Colonic mucosa (tissue), 4 donors: ENCODE measurements at places on chromosomes 1 and 21. TPM values are rescaled to one million over a fixed set of nuclear protein-coding genes. Genes with fewer than 3 reads are reported as not detected.

E2F2 gene
- total RNA-seq: 8.2 TPM

PDE9A gene
- 56.0 TPM for total RNA-seq

GRCh38 chr1:36126797-36127500 lies 1.9 kb upstream of the COL8A2 start:
- no peaks in the 10 kb centered on the region for H3K4me1 ChIP-seq
- H3K4me3 ChIP-seq: no peak overlapping the region
- H3K27ac ChIP-seq: no peak overlapping the region

FAM72D gene
- total RNA-seq: 4.0 TPM

DNAH14 gene
- total RNA-seq: 9.6 TPM

PTPN14 gene
- 11.8 TPM for total RNA-seq

TRIM17 gene
- total RNA-seq: 0.21 TPM

GRCh38 chr1:61095470-61095812 lies 13.1 kb downstream of the NFIA start:
- H3K4me3 ChIP-seq: no peak overlapping the region
- no peaks in the 10 kb centered on the region for H3K27me3 ChIP-seq
- no peaks in the 10 kb centered on the region for H3K36me3 ChIP-seq

FCGR2B gene
- 1.3 TPM for total RNA-seq

UBL4B gene
- not detected for total RNA-seq

GRCh38 chr21:39321424-39321823 lies 8.0 kb upstream of the BRWD1 start:
- H3K36me3 ChIP-seq: no peaks in the 10 kb centered on the region
- H3K4me1 ChIP-seq: no peaks in the 10 kb centered on the region
- no peak overlapping the region for H3K4me3 ChIP-seq

CRP gene
- 1.9 TPM for total RNA-seq

GRCh38 chr21:29305068-29305467 lies 6.3 kb downstream of the BACH1 start:
- H3K27me3 ChIP-seq: no peaks in the 10 kb centered on the region
- H3K36me3 ChIP-seq: no peaks in the 10 kb centered on the region
- peaks cover 12% of the 10 kb centered on the region for H3K4me1 ChIP-seq
- DNase-seq: no peak

NBPF15 gene
- 9.7 TPM for total RNA-seq

DNA sequence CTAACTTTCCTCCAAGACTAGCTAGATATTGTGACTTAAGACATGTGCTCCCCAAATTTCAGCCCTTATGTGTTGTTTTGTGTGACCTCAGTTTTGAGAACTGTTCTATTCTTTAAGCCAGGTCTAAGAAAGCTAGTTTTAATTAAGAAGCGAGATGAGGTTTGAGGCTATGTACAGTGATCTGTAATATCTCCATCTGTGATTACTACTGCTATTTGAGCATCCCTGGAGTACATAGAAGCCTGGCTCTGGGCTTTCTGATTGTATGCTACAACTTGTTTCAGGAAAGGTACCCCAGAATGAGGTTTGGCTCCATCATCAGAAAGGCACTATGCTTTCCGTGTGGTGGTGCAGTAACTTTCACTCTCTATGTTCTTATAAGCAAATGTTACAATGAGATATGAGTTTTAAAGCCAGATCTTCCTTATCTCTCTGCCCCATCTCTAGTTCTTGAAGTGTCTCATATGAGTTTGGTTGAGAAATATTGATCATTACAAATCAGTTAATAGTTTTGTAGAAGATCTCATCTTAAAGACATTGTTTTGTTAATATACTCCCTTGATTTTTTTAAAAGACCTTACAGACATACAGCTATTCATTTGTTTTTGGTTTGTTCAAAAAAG lies 605 bp downstream of the RGS4 start:
- no peak overlapping the region for H3K4me3 ChIP-seq
- H3K4me1 ChIP-seq: no peaks in the 10 kb centered on the region
- no peaks in the 10 kb centered on the region for H3K27me3 ChIP-seq

DNA sequence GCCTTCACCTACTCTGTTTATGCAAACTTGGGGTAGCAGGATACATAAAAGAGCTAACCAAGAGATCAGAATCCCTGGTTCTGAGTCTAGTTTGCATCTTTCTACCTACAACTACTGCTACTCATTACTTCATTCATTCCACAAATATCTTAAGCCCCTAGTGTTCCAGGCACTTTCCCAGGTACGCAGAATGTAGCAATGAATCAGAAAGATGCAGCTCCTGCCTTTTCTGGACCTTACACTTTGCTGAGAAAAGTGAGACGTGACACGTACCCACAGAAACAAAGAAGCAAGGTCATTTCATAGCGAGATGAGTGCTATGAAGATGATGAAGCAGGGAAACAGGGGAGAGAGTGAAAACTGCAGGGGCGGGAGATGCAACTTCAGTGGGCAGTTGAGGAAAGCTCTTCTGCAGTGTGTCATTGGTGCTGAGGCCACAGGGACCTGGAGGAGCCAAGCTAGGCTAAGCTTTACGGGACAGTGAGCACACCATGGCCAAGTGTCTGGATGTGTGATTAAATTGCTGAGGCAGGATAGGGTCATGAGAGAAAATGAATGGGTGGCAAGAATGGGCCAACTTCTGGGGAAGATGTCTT lies 167.9 kb downstream of the TNFSF18 start:
- no peak overlapping the region for H3K4me3 ChIP-seq
- no peak for DNase-seq
- H3K36me3 ChIP-seq: no peaks in the 10 kb centered on the region
- no peak overlapping the region for H3K27ac ChIP-seq
- H3K27me3 ChIP-seq: no peaks in the 10 kb centered on the region

- H3K36me3 ChIP-seq: no peaks in the 10 kb centered on the region
- H3K4me3 ChIP-seq: no peak overlapping the region
- no peaks in the 10 kb centered on the region for H3K27me3 ChIP-seq
- DNase-seq: no peak
- H3K4me1 ChIP-seq: no peaks in the 10 kb centered on the region
- no peak overlapping the region for H3K27ac ChIP-seq
Measured at GRCh38 chr1:175514387-175514953, 228.9 kb downstream of the TNR start.

GRCh38 chr1:4984841-4985240 lies 330.4 kb downstream of the AJAP1 start:
- H3K36me3 ChIP-seq: no peaks in the 10 kb centered on the region
- no peak for DNase-seq
- H3K27ac ChIP-seq: no peak overlapping the region
- no peak overlapping the region for H3K4me3 ChIP-seq
- H3K27me3 ChIP-seq: no peaks in the 10 kb centered on the region

- H3K27me3 ChIP-seq: no peaks in the 10 kb centered on the region
- no peak overlapping the region for H3K4me3 ChIP-seq
- H3K4me1 ChIP-seq: no peaks in the 10 kb centered on the region
Measured at GRCh38 chr1:226428791-226429461, 21.0 kb upstream of the PARP1 start.

KCNA2 gene
- 0.17 TPM for total RNA-seq

BNIPL gene
- 0.69 TPM for total RNA-seq

DNA sequence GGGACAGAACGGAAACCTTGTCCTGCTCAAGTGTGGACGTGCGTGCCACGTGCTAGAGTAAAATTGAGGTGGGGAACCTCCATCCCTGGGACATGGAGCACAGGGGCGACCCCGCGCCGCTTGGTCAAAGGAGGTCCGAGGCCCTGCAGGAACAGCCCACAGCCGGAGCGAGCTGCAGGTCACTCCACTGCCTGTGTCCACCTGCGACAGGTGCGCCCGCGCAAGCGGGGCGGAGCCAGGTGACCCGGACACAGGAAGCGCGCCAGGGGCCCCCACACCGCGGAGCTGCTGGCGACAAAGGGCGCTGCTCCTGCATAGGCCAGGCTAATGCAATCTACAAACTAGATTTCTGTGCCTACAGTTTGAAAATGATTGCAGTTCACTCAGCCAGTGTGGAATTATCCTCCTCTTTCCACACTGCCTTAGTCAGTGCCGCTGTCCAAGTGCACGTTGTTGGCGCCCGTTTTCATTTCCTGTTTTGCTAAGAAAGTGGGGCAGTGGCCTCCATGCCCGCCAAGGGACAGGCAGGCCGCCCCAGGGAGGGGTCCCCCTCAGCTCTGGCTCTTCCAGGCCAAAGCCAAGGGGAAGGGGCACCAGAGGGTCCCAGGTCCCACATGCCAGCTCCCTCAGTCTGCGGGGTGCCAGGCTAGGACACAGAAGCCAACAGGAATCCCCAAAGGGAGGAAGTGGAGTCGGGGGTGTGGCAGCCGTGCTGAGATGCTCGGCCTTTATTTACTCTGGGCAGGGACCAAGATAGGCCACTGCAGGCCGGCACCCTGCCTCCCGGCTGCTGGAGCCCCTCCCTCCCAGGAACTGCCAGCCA lies 4.3 kb upstream of the NADK start:
- H3K27me3 ChIP-seq: no peaks in the 10 kb centered on the region
- peak overlapping the region; percentile 32 for H3K4me3 ChIP-seq
- peak overlapping the region; percentile 94 for H3K27ac ChIP-seq
- peaks cover 8% of the 10 kb centered on the region for H3K36me3 ChIP-seq
- peaks cover 38% of the 10 kb centered on the region for H3K4me1 ChIP-seq

- no peak for DNase-seq
- H3K27ac ChIP-seq: no peak overlapping the region
- H3K4me1 ChIP-seq: no peaks in the 10 kb centered on the region
Measured at GRCh38 chr1:245995474-245995873, 511.6 kb downstream of the SMYD3 start.

GRCh38 chr1:236149003-236149595 lies 6.8 kb downstream of the GPR137B start:
- no peaks in the 10 kb centered on the region for H3K4me1 ChIP-seq
- H3K27ac ChIP-seq: no peak overlapping the region
- H3K27me3 ChIP-seq: no peaks in the 10 kb centered on the region
- H3K36me3 ChIP-seq: no peaks in the 10 kb centered on the region
- DNase-seq: no peak

- H3K27me3 ChIP-seq: no peaks in the 10 kb centered on the region
- DNase-seq: no peak
- no peak overlapping the region for H3K4me3 ChIP-seq
- H3K4me1 ChIP-seq: no peaks in the 10 kb centered on the region
- H3K36me3 ChIP-seq: peaks cover 13% of the 10 kb centered on the region
Measured at GRCh38 chr1:113101588-113101987, 28.6 kb downstream of the LRIG2 start.

DNA sequence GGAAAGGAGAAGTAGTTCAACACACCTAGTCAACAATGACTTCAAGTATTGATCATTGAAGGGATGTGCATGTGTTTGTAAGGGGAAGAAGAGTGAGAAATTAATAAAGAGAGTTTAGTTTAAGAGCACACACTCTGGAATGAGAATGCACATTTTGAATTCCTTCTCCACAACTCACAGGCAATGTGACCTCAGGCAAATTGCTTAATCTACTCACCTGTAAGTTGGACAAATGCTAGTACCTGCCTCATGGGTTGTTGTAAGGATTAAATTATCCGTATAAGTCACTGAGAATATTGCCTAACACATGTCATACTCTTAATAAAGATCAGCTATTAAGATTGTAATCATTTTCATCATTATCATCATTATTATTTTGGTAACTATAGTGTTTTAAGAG lies 204.0 kb upstream of the NFIA start:
- no peak for DNase-seq
- no peaks in the 10 kb centered on the region for H3K27me3 ChIP-seq
- no peak overlapping the region for H3K4me3 ChIP-seq
- no peak overlapping the region for H3K27ac ChIP-seq
- H3K36me3 ChIP-seq: no peaks in the 10 kb centered on the region

- no peaks in the 10 kb centered on the region for H3K36me3 ChIP-seq
- H3K4me1 ChIP-seq: no peaks in the 10 kb centered on the region
- no peak overlapping the region for H3K4me3 ChIP-seq
- H3K27me3 ChIP-seq: no peaks in the 10 kb centered on the region
- no peak for DNase-seq
- H3K27ac ChIP-seq: no peak overlapping the region
Measured at GRCh38 chr1:41645062-41645461, 160.6 kb upstream of the EDN2 start.

DNA sequence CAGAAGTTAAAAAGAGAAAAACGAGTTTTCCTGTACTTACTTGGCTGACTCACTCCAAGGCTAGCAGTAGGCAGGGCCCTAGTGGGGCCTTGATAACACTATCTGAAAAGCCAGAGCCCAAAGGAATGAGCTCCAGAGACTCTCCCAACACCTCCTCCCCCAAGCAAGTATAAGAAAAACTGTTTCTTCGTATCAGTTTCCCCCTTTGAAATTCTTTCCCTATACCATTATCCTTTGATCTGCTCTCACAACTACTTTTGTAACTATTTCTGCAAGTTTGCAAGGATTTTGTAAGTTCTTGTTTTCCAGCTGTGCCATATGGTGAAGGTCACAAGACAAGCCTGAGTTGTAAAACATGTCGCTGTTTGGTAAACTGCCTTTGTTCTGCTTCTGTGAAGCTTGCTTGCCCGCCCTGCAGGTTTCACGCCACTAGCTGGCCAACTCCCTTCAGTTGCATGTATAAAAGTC lies 36.5 kb upstream of the KCNJ15 start:
- H3K36me3 ChIP-seq: no peaks in the 10 kb centered on the region
- H3K4me3 ChIP-seq: no peak overlapping the region

DNA sequence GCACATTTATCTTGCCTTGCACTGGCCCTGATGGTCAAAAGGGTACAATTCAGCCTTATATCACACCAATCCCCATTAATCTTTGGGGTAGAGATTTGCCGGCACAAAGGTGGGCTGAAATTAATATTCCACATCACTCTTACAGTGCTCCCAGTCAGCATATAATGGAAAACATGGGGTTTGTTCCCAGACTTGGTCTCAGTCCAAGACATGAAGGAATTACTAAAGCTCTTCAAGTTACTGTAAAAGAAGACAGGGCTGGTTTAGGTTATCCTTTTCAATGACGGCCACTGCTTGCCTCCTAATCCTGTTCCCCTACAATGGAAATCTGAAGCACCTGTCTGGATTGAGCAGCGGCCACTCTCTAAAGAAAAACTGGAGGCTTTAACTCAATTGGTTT lies 160.7 kb downstream of the IER5 start:
- no peaks in the 10 kb centered on the region for H3K27me3 ChIP-seq
- H3K4me3 ChIP-seq: no peak overlapping the region
- no peaks in the 10 kb centered on the region for H3K4me1 ChIP-seq
- H3K27ac ChIP-seq: no peak overlapping the region
- H3K36me3 ChIP-seq: no peaks in the 10 kb centered on the region
- DNase-seq: no peak

GRCh38 chr1:98500324-98500723 lies 161.2 kb upstream of the SNX7 start:
- no peaks in the 10 kb centered on the region for H3K36me3 ChIP-seq
- H3K4me3 ChIP-seq: no peak overlapping the region
- no peaks in the 10 kb centered on the region for H3K27me3 ChIP-seq
- H3K4me1 ChIP-seq: no peaks in the 10 kb centered on the region

STYXL2 gene
- total RNA-seq: not detected

CFHR4 gene
- total RNA-seq: not detected

CLEC20A gene
- total RNA-seq: not detected

HAPLN2 gene
- 0.96 TPM for total RNA-seq

DNA sequence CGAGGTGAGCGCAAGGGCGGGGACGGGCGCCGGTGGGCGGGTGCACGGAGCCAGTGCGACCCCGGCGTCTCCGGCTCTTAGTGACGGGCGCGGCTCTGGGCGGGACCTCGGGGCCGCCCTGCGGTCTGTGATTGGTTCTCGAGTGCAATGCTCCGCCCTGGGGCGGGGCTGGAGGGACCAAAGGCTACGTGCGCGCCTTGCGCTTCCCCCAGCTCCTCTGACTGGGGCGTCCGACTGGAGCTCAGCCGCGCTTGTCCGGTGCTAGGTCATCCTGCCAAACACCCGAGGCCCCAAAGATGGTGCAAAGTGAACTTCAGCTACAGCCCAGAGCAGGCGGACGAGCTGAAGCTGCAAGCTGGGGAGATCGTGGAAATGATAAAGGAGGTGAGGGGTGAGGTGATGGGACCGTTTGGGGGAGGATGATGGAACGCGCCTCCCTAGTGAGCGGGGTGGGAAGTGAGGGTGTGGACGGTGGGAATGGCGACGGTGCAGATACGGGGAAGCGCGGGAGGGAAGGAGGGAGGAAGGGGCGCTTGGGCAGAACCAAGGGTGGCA lies 811 bp downstream of the SH3D21 start:
- peak overlapping the region; percentile 90 for H3K27ac ChIP-seq
- H3K4me1 ChIP-seq: peaks cover 4% of the 10 kb centered on the region
- no peaks in the 10 kb centered on the region for H3K36me3 ChIP-seq
- H3K4me3 ChIP-seq: peak overlapping the region; percentile 94
